Stimulated activated CD8-positive, alpha-beta memory T cell treated with anti-CD3 and anti-CD28 coated beads, Interleukin-15, amount 100 ng/mL, for 4 hours (primary cell): ENCODE measurements at places on chromosomes 5 and 9.

GRCh38 chr9:19552282-19553105 is 143.7 kb downstream of the ACER2 start:
- no peak for DNase-seq

DNA sequence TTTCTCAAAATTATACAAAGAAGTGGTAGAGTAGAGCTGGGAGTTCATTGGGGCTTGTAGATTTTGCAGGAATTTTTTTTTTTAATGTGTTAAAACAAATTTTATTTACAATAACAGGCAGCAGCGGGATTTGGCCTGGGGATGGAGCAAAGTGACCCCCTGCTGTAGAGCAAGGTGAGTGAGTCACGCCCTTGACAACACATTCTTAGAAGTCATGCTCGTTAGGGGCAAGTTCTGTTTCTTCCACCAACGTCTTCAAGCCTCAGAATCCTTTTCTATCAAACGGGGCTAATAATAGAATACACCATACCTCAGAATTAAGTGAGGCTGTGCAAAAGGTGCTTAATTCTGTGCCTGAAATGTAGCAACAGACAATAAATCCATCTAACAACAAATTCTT is 1.1 kb upstream of the ANKDD1B start:
- DNase-seq: no peak

DNA sequence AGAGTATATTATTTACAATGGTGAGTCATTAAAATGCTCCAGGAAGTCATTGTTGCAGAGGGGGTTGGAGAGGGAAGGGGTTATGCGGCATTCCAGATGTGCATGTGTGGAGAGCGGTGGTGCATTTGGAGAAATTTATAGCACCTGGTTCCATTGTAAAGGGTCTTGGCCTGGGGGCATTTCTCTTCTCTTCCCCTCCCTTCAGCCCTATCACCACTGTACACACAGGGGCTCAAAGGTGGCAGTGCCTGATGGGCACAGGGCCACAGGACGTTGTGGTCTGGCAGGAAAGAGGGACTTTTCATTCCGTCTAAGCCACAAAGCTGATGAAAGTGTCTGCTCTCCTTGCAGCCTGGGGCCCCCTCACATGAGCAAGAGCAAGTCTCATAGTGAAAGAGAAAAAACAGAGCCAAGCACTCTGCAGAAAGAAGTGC is 442.4 kb upstream of the ZNF462 start:
- DNase-seq: no peak

DNA sequence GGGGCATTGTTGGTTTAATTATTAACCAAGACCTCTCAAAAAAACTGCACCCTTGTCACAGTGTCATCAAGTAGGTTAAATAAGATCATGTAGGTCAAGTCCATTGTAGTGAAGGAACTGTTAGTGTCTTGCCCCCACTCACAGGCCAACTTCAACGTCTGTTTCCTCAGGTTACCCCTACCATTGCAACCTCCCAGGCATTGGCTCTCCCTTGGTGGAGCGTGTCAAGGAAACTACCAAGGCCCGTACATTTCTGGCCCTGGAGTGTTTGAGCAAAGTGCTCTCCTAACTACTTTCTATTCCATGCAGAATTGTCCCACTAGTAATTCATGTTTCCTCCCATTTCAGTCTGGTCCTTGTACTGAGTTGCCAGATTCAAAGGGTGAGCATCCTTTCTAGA is 167.5 kb downstream of the MEF2C start:
- DNase-seq: no peak

DNA sequence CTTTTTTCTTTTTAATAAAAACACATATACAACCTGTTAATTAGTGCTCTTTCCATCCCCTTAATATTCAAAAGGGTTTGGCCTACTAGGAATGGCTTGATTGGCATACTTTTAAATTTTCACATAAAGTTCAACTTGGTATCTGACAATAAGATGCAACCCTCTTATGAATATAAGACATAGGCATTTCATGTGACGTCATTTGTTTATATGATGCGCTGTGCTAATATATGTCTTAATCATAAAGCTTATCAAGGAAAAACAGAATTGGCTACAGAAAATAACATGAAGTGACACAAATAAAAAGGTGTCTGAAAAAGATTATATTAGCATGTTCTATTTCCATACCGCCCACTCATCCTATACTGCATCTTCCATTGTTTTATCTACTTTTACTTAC is 1642.4 kb downstream of the EFNA5 start:
- DNase-seq: no peak

DNA sequence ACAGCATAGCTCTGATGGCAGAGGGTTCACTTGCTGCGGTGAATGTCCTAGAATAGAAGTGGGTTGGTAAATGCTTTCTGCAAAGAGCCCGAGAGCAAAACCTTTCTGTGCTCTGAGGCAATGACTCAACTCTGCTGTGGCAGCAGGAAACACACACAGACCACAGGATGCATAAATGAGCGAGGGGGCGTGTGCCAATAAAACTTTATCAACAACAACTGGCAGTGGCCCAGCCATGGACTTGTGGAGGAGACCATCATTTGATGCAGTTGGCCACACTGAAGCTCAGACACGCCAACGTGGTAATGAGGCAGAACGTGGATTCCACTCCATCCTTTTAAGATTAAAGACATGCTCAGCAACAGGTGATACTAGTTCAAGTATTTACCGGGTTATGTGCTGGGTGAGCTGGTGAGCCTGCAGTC is 6.8 kb downstream of the MRPL36 start:
- DNase-seq: peak; percentile 59

- DNase-seq: no peak
These were observed 496 bp downstream of the MAPK9 start for GRCh38 chr5:180291234-180291940.
